ENCODE measurements at places on chromosomes 2 and 18.

DNA sequence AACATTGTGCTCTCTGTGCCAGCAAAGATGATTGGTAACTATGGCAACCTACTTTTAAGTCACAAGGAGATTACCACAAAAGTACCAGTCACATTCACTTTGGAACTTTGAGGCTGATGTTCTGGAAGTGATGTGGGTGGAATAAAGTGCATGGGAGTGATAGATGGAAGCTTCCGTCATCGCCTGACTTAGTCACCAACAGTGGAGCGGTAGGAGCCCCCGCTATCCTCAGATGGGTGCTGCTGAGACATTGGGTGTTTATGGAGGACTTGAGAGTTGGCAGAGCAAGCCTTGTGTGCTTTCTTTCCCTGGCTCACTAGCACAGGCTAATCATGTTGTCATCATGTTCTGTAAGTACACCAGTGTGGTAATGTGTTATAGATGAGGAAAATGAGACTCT, 4.6 kb downstream of the PPP1R7 start:
- DNase-seq: no peak

DNA sequence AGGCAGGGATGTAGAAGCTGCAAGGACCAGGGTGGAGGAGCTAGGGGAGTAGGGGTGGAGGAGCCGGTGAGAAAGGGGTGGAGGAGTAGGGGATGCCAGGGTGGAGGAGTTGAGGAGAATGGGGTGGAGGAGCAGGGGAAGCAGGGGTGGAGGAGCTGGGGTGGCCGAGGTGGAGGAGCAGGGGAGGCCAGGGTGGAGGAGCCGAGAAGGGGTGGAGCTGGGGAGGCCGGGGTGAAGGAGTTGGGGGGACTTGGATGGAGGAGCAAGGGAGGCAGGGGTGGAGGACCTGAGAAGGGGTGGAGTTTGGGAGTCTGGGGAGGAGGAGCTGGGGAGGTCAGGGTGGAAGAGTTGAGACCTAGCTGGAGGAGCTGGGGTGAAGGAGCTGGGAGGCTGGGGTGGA, 13.3 kb downstream of the SOX11 start:
- DNase-seq: no peak

DNA sequence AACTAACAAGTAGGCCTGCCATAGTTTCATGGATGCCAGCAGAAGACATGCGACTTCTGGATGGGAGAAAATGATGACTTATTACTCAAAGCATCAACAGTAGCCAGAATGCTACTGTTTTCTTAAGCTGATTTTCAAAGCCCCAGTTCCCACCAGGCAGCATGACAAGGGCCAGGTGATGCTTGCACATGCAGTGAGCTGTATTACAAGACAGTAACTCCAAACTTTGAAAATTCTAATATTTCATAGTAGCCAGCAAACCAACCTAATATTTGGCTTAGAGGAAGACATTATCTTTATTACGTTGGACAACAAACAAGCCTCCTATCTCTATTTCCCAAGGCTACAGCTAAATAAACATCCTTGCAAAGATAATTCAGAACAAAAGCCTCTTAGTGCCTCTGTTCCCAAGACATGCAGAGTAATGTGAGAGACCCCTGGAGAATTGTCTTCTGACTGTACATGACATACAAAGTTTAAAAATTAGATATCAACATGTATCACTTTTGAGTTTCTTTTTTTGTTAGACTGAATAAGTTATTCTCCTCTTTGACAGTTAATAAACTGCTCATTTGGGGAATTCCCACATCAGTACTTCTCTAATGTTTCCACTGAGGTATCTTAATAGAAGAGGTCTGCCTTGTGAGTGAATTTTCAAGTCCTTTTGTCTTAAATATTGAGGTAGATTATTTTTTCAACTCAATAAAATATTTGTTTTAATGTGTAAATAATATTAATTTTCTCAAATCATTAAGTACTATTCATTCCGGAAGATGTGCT, 367.6 kb upstream of the CWC22 start:
- DNase-seq: no peak

DNA sequence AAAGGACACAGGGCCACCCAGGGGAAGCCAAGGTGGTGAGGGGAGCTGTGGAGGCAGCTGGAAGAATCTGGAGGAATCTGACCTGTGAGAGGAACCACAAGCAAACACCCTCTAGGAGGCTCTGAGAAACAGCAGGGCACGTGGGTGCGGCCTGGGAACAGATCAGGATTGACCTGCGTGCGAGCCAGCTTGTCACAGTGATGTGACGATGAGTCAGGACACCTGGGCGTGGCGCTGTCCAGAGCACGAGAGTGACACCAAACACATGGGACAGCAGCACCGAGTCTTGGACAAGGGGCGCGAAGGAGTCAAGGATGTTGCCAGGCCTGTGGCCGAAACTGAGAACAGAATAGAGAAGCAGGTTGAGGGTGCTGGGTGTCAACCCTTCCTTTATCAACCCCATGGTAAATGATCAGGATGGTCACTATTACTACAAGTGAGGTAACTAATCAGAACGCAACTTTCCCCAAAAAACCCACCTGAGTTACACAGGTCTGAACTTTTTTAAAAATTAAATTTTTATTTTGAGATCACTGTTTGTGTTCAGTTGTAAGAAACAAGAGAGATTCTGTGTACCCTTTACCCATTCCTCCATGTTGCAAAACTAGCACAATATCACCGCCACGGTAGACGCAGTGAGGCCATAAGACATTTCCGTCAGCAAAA, 637 bp upstream of the SFT2D3 start:
- DNase-seq: no peak
